ENCODE measurements at places on chromosomes 4 and X. TPM values are rescaled to one million over a fixed set of nuclear protein-coding genes. Genes with fewer than 3 reads are reported as not detected.

DNA sequence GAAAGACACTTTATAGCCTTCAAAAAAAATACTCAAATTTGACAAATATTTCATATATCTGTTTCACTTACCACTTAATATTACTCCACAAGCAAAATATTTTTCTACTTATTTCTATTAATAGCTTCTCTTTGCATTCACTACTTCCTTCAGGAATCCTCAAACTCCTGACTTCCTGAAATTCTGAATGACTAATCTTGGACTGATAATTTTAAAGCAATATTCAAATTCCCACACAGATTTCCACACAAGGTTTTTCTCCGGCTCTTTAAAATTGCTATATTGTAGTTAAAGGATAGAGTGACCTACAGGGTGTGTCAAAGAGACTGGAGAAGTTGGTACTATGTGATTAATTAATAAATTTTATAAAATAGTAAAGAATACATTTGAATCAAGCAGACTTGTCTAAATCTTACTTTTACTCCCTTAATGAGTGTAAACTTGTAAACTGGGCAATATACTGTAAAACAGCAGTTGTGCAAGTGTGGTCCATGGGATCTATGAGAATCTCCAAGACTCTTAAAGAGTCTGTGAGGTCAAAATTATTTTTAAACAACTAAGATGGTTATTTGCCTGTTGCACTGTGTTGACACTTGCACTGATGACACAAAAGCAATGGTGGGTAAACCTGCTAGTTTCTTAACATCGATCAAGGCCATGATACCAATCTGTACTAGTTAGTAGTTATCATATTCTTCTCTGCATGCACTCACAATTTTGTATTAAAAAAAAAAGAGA lies 44.5 kb downstream of the ANKRD17 start:
- DNase-seq: no peak

GRCh38 chr4:109978704-109979454 lies 66.2 kb downstream of the EGF start:
- no peak for DNase-seq

The EDNRA gene
- total RNA-seq: 22.3 TPM

DNA sequence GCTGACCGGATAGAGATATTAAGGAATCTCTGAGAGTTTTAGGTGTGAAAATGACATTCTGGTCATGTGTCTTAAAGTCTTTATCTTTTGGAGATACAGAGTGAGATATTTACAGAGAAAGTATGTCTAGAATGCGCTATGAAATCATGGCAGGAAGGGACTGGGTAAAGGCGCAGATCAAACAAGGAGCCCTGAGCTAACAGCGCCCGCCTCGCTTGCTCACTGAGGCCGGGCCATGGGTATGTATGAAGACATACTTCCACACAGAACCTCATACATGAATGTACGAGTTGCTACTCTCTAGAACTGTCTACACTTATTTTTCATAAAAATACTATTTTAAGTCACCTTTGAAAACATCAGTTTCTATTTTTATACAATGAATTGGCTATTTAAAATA lies 20.0 kb downstream of the FAM53A start:
- DNase-seq: no peak

- DNase-seq: peak; percentile 30
These were observed 62.2 kb downstream of the PRKX start for GRCh38 chrX:3651277-3651676.

- DNase-seq: peak; percentile 86
These were observed 31.1 kb downstream of the ART3 start for GRCh38 chr4:76105652-76106051.

Measured in myocyte (in vitro differentiated cells).